PC-3 (cell line): ENCODE measurements at places on chromosomes 5 and 9. TPM values are rescaled to one million over a fixed set of nuclear protein-coding genes. Genes with fewer than 3 reads are reported as not detected.
A peak's percentile ranks its signal among the peaks of the same experiment; 100 is the strongest.

The GABRA1 gene
- not detected in 2 replicates for total RNA-seq

GRCh38 chr5:98713027-98713426 is 60.4 kb upstream of the RGMB start:
- DNase-seq, result no peak

DNA sequence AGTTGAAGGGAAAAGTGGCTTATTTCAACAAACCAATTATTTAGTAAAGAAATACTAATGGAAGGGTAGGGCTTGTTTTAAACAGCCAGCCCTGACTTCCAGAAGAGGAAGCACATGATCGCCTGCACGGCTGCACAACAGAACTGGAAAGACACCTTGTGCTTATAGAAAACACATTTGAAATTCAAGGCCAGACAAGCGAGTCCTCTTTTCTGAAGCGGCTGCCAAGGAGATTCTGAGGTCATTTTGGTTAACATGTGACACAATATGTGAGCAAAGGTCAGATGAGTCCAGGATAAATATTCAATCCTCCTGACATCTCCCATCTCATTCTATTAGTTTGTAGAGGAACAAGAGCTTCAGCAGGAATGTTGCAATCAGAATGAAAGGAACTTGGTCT is 461.4 kb upstream of the ST8SIA4 start:
- no peak for DNase-seq

- no peak for DNase-seq
Measured at GRCh38 chr9:89323390-89323789, 5.1 kb downstream of the SECISBP2 start.

DNA sequence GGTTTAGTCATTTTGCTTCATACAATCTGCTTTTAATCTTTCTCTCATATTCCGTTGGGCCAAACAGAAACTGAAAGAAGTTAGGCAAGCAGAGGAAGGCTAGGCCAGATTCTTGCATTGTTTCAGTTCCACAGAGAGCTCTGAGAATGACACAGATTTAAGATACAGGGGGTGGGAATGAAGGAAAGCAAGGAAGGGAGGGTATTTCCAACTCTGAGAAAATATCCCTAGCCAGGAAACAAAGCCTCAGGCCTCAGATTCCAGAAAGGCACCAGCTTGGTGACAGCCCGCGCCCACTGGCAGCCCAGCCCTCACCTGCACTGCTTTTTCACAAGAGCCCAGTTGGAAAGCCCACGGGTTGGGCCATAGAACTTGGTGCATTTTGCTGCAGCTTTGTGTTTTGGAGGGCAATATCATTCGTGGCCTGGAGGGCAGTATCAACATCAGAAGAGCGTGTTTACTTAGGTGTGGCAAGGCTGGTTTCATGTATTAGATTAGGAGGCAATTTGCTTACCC is 63.5 kb downstream of the ENC1 start:
- DNase-seq, result no peak

GRCh38 chr5:174503461-174504265 is 220.7 kb upstream of the MSX2 start:
- peak; percentile 92 for DNase-seq

The MEGF10 gene
- total RNA-seq, result not detected in 2 replicates

The TMC1 gene
- total RNA-seq, result 0.15 TPM in 1 of 2 replicates, not detected in the other

DNA sequence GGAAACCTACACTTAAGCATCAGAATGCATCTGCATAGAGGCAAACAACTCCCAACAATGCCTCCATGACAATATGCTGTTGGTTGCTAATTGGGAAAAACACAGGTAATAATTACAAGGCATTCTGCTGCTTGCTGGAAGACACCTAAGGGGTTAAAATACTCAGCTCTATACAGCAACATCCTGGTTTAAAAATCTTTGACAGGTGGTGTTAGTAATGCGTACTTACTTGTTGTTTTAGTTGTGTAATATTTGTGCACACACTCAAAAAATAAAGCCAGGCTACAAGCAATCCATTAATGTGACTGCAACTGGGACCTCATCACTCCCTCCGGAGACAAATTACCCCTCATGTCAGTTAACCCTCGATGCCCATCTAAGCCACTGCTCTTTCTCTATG is 126.3 kb upstream of the ELL2 start:
- DNase-seq, result no peak

GRCh38 chr5:151738125-151738848 is 20.1 kb downstream of the ATOX1 start:
- no peak for DNase-seq

DNA sequence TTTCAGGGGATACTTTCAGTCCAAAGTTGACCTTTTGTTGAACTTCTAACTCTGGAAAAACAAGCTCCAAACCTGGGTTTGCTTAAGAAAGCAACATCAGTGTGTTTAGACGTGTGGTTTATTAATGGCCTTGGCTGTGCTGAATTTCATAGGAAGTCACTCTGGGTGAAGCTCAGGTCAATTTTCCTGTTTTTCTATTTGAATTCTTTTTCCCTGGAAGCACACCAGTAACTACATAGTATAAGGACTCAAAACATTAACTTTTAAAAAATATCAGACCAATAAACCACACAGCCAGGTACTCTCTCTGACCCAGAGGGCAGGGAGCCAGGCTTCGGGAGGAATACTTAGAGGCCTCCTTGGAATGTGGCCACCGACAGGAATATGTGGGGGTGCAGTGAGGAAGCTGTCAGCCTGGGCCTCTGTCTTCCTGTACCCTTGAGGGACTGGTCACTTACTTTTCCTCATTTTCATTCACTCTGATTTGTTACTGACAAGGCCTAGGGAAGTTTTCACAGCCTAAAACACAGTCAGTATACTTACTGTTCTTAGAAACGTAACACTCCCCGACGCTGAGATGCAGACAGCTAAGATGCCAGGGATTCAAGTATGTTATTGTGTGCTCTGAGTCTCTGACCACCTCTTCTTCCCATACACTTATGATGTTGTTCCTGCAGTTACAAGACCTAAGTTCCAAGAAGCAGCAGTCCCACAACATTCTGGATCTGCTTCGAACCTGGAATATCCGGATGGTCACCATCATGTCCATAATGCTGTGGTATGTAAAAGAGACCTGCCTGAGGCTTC is 18.9 kb downstream of the SLC22A5 start:
- peak; percentile 66 for DNase-seq

DNA sequence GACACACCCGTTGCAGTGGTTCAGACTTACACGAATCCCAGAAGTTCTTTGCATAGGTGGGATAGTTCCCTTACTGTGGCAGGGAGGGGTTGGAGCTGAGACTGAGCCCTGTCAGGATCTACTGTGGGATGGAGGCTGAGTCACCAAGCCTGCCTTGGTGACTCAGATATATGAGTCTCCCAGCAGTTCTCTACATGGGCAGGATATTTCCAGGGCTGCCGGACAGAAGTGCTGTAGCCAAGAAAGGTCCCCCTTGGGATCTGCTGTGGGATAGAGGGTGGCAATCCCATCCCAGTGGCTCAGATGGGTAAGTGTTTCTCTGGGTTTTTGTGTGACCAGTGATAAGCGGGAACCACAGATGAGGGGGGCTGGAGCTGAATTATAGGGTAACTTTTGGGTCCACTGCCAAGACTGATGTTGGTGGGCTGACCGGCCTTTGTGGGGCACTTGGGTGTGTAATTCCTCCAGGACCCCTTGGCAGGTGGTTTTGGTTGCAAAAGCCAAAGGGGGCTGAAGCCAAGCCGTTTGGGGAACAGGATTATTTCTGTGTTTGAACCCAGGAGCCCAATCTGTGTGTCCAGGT is 18.7 kb downstream of the XRCC4 start:
- DNase-seq, result peak; percentile 89

- no peak for DNase-seq
Measured at GRCh38 chr5:34591723-34592122, 64.4 kb upstream of the RAI14 start.

The FBN2 gene
- total RNA-seq, result 45.2 and 51.8 TPM in 2 replicates

GRCh38 chr5:148011398-148012137 is 52.2 kb upstream of the SPINK5 start:
- DNase-seq, result peak; percentile 98

The GARIN3 gene
- not detected in 2 replicates for total RNA-seq

The OBP2B gene
- total RNA-seq, result not detected in 2 replicates

The ZNF622 gene
- 76.9 and 98.3 TPM in 2 replicates for total RNA-seq

GRCh38 chr5:37839407-37840052 is at the start of gene GDNF:
GDNF (minus strand) TSS chr5:37840041; CDS start chr5:37834796, 5,245 bp downstream.
- DNase-seq, result peak; percentile 51

GRCh38 chr5:3230254-3230653 is 365.4 kb upstream of the IRX1 start:
- DNase-seq, result no peak

DNA sequence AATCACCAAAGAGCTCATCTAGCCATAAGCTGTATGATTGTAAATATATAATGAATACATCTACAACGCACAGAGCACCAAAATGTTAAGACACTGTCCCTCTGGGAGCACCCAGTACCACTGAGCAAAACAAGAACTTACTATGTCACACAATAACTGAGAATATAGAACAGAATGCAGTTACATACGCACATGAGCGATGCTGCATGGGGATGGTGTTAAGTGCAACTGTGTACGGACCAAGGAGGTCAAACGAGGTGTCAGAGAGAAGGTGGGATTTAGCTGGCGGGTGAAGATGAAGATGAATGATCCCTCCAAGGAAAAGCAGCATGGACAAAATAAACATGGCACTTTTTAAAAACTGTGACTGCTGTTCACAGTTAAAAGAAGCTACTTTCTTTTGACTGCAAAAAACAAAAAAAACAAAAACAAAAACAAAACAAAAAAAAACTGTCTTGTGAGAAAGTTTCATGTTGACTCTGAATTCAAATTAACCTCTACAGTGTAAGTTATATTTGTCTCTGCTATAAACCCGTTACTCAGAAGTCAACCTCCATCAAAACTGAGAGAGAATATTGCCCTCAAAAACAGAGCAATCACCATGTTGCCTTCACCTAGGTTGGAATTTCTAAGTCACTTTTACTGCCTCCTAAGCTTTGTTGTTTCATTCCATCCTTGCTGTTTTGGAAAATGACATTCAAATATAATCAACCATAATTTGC is 169.6 kb upstream of the GNA14 start:
- no peak for DNase-seq

- DNase-seq, result no peak
Measured at GRCh38 chr5:88892669-88893068, 9.7 kb upstream of the MEF2C start.

- no peak for DNase-seq
Measured at GRCh38 chr9:72912476-72913381, 40.1 kb downstream of the ALDH1A1 start.

DNA sequence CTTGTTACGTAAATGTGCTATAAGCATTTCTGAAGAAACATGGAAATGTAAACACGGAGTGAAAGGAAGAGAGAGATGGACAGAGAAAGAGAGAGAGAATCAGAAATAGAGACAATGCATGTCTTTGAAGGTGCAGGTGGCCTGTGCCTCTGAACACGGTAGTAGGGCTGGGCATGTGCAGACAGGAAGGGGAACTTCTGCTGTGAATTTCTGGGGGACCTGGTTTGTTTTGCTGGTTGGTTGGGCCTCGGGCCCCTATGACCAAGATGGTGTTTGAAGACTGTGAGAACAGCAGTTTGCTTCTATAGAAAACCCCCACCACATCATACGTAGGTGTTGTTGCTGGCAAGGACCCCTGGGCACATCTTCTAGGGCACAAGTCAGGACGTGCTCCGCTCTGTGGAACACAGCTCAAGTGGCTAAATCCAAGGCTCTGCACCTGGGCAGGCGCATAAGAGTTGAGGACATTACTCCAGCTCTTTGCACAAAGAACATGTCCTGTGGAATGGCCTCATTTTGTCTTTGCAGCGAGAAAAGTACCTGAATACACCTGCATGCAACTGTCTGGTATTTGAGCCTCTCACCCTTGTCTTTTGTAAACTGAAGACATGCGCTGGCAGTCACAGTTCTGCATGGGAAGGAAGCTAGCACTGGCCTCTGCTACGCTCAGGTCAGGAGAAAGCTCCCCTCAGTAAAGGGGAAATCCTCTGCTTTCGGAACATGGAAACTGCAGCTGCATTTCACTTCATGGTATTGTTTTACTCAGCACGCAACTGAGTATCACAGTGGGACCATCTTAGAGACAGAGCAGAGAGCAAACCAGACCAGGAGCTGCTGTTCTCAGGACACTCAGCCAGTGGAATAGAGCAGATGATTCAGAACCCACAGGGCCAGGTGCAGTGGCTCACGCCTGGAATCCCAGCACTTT is 2.7 kb downstream of the OR2V2 start:
- no peak for DNase-seq

DNA sequence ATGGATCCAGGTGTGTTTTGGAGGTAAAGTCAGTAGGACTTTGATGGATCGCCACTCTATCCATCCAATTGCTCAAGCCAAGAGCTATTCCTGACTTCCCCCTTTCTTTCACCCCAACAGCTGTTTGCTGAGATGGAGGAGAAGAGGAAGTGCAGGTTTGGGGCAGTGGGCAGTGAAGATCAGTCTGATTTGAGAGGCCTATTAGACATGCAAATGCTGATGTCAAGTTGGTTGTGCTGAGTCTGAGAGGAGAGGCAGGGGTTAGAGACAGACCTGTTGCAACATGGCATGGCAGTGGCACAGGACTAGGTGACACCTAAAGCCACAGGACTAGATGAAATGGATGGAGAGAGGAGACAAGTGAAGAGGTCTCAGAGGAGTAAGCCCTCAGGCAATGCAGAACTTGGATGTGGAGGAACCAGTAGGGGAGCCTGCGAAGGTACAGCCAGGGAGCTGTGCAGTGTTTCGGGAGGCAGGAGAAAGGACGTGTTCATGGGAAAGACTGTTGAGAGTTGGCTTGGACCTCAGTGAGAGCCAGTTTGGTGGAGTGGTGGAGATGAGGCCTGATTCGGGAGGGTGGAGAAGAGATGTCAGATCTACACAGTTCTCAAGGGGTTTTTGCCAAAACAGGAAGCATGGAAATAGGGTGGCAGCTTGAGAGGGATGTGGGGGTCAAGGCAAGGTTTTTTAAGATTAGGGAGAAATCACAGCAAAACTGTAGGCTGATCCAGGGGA is 175.0 kb downstream of the MACROH2A1 start:
- no peak for DNase-seq

The LCN15 gene
- total RNA-seq, result not detected in 2 replicates

- peak; percentile 11 for DNase-seq
Measured at GRCh38 chr5:80915716-80916115, 44.4 kb upstream of the RASGRF2 start.

The IFNA21 gene
- total RNA-seq, result not detected in 2 replicates

The KCNMB1 gene
- total RNA-seq, result not detected in 2 replicates

GRCh38 chr5:33229216-33229615 is 211.5 kb upstream of the TARS1 start:
- DNase-seq, result no peak

The POU4F3 gene
- not detected in 2 replicates for total RNA-seq

GRCh38 chr9:133693703-133694529 is 44.2 kb downstream of the SARDH start:
- no peak for DNase-seq

- DNase-seq, result no peak
Measured at GRCh38 chr5:16411235-16411634, 54.4 kb downstream of the ZNF622 start.
